ENCODE measurements at places on chromosomes 1 and 21. TPM values are rescaled to one million over a fixed set of nuclear protein-coding genes. Genes with fewer than 3 reads are reported as not detected.

GRCh38 chr1:36094621-36095061 is 5.9 kb downstream of the ADPRS start:
- DNase-seq = no peak

DNA sequence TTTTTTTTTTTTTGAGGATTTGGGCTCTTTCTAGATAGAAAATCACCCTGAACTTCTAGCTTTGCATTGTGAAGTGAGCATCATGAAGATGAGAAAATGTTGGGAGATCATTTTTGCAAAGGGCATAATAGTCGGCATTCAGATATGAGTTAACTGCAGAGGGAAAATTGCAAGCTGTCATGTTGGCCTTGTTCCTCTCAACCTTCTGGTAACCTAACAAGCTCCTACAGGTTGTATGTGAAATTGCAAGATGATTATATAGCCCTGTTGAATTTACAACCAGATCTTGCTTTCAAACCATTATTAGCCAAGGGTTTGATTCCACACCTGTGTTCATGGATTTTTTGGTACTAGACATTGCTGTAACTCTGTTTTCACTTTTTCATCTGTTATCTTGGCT is 2.2 kb downstream of the ELOA start:
- peak; percentile 14 for DNase-seq

- DNase-seq = no peak
These were observed 37.3 kb downstream of the ABCA4 start for GRCh38 chr1:94083681-94084080.

DNA sequence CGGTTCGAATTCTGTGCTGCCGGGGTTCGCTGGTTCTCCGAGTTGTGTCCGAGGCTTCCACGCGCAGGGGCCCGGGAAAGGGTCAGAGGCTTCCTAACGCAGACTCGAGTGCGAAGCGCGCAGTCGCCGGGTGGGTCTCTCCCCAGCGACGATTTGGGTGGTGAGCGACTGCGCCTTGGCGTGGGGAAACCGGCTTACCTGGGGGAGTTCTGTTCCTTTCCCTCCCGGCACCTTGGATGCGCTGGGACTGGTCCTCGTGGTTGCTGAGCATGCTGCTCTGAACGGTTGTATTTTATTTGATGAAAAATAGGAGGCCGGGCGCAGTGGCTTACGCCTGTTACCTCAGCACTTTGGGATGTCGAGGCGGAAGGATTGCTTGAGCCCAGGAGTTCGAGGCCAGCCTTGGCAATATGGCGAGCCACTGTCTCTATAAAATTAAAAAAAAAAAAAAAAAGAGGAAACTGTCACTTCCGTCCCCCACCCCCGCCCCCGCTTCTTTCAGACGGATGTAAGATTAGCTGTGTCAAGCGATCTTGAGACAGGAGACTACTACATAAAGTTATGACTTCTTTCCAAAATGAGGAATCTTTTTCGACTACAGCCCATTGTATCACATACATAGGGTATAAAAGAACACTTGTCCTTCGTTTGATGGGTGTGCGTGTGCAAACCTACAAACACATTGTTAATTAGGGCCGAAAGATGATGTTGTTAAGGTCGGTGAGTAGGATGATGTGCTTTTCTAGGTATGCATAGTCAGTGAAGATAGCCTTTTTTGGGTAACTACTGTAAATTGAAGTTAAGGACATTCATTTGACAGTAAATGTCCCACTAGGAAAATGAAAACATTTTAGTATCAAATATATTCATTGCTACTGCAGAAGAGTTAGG is at the start of gene CCDC18:
CCDC18 (plus strand) TSS at position 2 of the 891 bp plus-strand sequence. CDS start 2,638 bp downstream, outside the sequence.
- peak; percentile 84 for DNase-seq

DNA sequence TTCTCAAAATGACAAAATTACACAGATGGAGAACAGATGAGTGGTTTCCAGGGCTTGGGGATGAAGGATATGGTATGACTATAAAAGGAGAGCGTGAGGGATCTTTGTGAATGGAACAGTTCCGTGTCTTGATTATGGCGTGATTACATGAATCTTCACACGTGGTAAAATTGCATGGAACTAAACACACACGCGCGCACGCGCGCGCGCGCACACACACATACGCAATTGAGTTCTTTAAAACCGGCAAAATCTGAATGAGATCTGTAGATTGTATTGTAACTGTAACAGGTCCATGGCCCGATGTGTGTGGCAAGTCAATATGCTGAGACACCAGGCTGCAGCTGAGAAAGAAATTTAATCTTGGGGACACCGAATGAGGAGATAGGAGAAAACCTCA is 11.1 kb upstream of the LRRN2 start:
- DNase-seq = no peak

DNA sequence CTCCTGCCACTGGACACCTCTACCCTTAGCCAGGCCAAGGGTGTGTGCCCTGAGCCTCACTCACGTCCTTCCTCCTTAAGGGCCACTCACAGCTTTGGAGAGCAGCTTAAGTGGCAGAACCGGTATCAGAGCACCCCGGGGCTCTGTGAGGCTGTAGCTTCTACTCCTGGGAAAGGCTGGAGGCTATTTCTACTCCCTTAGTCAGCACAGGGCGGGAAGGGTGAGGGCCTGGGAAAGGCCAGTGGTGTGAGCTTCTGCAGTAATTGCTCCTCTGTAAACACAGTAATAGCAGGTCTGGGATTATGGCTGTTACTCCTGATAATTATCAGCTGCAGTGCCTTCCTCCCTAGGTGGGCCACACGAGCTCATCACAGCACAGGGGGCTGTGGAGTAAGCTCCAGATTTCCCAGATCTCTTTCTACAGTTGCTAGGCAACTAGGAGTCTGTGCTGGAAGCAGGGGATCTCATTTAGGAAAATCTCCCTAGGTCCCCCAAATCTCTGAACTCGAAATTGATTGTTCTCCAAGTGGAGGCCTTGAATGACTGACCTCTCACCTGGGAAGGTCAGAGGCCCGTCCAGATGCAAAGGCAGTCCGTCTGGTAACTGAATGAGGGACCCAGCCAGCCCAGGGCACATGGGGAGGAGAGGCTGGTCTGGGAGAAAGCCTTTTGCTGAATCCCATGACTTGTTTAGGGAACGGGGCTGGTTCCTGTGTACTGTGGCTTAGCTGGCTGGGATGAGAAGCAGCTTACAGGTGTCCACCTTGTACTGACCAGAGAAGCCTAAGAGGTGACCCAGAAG is 29.3 kb downstream of the IER5 start:
- peak; percentile 49 for DNase-seq

- DNase-seq = no peak
These were observed 96.4 kb upstream of the RAB3GAP2 start for GRCh38 chr1:220368352-220369265.

- DNase-seq = no peak
These were observed 58.0 kb upstream of the FAM3B start for GRCh38 chr21:41258617-41259016.

- DNase-seq = no peak
These were observed 36.7 kb upstream of the LRRC8B start for GRCh38 chr1:89487972-89488371.

DNA sequence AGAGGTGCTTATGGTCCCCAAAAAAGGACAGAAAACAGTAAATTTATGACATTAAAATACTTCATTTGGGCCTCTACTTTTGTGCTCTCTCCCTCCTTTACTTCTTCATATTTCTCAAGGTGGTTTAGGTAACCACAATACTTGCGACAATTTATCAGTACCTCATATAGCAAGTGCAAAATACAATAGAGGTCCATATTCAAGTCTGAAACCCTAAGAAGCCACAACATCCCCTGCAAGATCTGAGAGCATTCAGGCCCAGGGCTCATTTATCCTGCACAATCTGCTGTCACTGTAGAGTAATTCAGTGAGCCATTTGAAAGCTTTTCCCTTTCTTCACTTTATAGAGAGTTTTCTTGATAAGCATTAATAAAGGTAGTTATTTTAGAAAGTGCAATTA is 24.2 kb upstream of the ATP6V1G3 start:
- DNase-seq = no peak

DNA sequence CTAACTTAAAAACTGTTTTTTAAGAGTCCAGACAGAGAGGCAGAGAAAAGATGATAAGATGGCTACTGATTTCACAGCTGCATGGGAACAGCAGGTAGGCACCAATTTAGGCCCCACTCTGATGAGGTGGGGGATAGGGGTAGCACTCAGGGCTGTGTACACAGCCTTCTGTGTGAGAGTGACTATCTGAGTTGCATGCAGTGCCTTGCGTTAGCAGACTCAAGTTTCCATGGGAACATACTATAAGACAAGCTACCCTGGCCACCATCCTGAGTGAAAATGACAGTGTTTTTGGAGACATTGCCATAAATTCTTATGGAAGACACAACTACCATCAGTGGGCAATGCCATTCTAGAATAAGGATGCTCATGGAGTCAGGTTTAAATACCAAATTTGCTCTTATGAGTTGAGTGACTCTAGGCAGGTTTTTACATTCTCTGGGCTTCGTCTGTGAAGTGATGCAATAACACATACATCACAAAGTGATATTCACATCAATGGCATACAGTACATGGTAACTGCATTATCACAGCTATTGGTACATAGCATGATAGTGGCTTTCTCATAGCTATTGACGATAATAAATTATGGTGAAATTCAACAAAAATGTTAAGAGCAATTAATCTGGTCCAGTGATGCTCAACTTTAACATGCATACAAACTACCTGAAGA is 30.5 kb downstream of the SLC9C2 start:
- DNase-seq = no peak

DNA sequence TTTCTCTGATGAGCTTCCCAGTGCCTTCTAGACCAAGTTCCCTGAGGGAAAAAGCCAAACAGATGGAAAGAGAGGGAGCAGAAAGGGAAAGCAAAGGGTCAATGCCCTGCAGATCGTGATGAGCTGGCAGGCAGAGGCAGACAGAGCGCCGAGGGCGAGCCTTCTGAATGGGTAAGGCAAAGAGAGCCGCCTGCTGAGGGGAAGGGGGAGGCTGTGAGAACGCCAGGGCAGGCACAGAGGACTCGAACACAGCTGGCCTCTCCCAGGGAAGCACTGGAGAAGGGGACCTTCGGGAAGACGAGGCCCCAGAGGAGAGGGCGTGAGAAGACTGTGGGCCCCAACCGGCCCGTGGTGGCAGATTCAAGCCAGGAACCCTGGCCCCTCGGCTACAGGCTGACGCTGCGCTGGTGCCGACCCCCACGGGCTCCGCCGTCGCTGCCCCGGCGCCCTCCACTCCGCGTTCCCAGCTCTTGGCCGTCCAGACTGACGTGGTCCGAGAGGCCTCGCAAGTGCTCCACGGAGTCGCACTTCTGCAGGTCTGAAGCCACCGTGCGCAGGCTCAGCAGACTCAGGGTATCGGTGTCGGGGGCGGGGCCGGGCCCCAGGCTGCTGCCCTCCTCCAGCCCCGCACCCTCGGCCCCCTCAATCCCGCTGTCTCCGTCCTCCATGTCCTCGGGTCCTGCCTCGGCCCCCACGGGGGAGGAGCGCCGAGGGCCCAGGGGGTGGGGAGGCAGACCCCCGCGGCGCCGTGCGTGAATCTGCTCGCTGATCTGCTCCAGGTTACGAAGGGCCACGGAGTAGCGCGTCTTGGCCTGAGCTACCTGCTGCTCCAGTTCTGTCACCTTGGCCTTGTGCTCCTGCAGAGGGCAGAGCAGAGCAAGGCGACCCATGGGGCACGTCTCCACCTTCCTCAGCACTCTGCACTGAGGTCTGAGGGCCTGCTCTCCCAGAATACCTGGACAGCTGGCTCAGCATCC is 13.9 kb downstream of the SH3BP5L start:
- no peak for DNase-seq

DNA sequence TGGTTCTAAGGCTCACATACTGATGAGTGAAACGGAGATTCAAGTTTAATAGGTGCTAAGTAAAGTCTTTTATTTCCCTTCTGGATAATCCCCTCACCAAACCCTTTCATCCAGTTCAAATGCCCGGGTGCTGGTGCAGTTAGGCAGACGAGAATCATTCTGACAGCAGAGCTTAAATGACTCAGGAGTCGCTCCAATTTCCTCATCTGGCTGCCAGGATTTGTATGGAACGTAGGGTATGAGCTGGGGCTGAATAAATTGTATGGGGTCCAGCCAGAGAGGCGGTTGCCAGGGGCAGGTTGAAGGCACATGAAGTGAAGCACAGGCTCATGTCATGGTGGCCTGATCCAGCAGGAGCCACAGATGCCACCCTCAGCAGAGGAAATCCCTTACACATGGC is 76.0 kb downstream of the PAPPA2 start:
- no peak for DNase-seq

DNA sequence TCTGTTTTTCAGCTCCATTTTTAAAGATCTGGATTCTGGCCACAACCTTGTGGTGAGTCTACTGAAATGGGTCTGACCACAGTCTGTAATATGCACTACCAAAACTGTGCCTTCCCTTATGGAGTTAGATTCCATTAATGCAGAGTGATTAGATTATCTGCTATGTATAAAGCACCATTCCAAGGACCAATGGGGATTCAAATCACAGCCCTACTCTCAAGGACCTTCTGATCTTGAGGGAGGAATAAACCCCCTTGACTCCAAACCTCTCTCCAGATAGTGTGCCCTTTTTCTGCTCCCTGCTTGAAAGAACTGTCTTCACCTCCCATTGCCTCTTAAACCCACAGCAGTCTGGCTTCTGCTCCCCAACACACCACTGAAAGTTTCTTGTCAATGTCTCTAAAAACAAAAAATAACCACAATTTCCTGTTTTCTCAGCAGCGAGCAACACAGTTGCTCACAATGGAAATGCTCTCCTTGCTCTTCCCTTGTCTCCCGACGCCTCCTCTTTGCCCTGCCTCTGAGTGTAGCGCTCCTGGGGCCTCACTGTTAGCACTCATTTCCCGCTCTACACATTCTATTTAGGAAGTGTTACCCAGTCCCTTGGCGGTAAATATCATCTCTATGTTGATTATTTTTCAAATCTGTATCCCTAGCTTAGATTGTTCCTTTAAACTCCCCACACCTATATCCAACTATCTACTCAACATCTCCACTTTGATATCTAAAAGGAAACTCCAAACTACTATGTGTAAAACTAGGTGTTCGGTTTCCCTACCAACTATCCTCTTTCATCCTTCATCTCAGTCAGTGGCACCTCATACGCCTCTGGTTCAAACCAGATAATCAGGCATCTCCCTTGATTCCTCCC is 13.6 kb downstream of the PCNX2 start:
- peak; percentile 37 for DNase-seq

The SLC22A15 gene
- total RNA-seq = 7.0 TPM

The ZNF593OS gene
- not detected for total RNA-seq

The C1orf146 gene
- not detected for total RNA-seq

The CFHR1 gene
- not detected for total RNA-seq

The QSOX1 gene
- total RNA-seq = 155 TPM
